ENCODE measurements at places on chromosomes 4 and X. TPM values are rescaled to one million over a fixed set of nuclear protein-coding genes. Genes with fewer than 3 reads are reported as not detected.

NLGN4X gene
- total RNA-seq: not detected

DNA sequence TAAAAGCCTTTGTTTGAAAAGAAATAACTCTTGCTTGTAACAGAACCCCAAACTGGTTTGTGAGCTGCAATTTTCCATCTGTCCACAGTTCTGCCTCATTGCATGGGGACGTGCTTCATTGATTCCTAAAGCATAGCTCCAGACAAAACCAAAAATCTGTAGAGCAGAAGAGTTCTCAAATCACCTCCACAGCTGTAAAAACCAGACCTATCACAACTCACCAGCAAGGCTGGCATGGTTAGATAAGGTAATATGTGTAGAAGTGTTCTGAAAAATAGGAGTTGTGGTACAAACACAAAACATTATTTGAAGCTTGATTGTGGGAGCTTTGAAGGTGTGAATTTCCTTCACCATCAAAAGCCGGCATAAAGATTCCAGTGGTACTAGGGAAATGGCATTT is 12.5 kb upstream of the RAB28 start:
- no peak for DNase-seq

- DNase-seq: no peak
Observed at GRCh38 chr4:130056286-130056685, 960.3 kb downstream of the C4orf33 start.

GRCh38 chr4:6226506-6226905 is 26.2 kb upstream of the JAKMIP1 start:
- no peak for DNase-seq

- no peak for DNase-seq
Observed at GRCh38 chr4:126582737-126583136, 1050.0 kb upstream of the INTU start.

DNA sequence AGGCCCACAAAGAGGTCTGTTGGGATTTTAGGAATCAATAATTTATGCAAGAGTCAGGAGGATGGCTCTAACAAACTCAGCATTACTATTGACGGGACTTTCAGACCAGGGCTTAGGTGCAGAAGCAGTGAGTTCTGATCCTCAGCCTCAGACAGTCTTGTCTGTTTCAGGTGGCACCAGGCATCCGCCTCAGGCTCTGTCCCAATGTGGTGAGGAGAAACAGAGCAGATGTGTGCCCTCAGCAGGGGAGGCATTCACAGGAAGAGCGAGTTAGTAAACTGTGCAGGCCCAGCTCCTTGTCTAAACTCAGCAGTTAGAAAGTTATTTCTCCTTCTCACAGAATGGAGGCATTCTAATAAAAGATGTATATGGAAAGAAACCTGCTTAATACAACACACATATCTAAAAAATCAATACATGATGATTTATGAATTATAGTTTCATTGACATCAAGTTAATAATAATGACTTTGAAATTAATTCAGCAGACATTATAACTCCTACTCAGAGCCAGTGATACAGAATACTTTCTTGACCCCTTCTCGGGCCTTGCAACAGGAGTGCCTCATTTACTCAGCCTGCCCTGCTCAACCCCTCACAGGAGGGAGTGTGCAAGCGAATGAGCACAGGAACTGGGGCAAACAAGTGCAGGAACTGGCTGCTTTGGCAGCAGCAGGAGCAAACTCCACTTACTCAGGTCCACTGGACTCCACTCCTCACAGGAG is 202.8 kb upstream of the SMIM31 start:
- DNase-seq: no peak

CXCL1 gene
- total RNA-seq: 53.3 TPM

- no peak for DNase-seq
Observed at GRCh38 chr4:147217655-147218054, 263.2 kb upstream of the EDNRA start.

DNA sequence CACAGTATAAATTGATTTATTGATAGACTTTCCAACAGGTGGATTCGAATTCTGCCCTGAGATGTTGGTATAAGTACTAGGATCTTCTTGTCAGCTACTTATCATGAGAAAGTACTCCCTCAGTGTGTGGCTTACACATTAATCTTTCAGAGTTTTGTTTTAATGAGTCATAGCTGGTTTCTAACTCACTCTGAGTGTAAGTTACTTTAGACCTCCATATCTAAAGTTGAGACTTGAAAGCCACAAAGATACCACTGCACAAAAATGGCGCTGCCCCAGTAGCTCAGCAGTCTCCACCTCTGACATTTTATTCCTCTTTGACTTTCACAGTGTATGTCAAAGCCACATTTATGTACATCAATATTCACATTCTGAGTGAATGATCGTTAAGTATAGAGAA is 318.5 kb downstream of the ARAP2 start:
- DNase-seq: no peak

- no peak for DNase-seq
Observed at GRCh38 chr4:179552131-179552530, 2109.9 kb upstream of the AGA start.

MID1 gene
- 19.9 TPM for total RNA-seq

UGT2B10 gene
- total RNA-seq: not detected

CTAG1B gene
- total RNA-seq: not detected

PABPC5 gene
- 2.0 TPM for total RNA-seq

GRCh38 chrX:114049063-114049462 is 534.8 kb upstream of the HTR2C start:
- DNase-seq: no peak

DNA sequence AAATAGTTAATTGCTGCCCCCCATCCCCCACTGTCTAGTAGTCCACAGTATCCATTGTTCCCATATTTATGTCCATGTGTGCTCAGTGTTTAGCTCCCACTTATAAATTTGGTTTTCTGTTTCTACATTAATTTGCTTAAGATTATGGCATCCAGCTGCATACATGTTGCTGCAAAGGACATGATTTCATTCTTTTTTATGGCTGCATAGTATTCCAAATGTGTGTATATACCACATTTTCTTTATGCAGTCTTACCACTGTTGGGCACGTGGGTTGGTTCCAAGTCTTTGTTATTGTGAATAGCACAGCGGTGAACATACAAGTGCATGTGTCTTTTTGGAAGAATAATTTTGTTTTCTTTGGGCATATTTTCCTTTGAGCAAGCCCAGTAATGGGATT is 113.0 kb upstream of the LNX1 start:
- DNase-seq: no peak

GRCh38 chr4:119652998-119653397 is 24.4 kb upstream of the PDE5A start:
- DNase-seq: no peak

All from pulmonary artery endothelial cell (primary cell).